ENCODE measurements at places on chromosomes 1 and 21.
A peak's percentile ranks its signal among the peaks of the same experiment; 100 is the strongest.

- DNase-seq, result no peak
Measured at GRCh38 chr1:221234791-221235190, 355.5 kb downstream of the HLX start.

DNA sequence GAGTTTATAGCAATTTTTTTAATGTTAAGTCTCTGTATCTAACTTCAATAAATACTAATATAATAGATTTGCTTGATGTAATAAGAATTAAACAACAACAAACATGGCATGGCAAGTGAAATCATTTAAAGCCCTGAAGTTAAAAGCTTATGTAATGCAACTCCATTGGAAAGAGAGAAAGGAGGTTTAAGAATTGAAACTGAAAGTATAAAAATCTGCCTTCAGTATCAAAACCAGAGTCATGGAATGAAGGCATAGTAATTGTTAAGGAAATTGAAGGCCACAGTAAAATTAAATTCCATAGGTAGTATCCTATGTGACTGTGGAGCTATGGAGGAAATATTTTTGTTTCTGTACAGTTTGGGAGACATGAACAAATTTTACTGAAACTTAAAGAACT is 55.1 kb downstream of the PRDX6 start:
- no peak for DNase-seq

GRCh38 chr21:42567214-42567555 is 53.5 kb downstream of the SLC37A1 start:
- no peak for DNase-seq

DNA sequence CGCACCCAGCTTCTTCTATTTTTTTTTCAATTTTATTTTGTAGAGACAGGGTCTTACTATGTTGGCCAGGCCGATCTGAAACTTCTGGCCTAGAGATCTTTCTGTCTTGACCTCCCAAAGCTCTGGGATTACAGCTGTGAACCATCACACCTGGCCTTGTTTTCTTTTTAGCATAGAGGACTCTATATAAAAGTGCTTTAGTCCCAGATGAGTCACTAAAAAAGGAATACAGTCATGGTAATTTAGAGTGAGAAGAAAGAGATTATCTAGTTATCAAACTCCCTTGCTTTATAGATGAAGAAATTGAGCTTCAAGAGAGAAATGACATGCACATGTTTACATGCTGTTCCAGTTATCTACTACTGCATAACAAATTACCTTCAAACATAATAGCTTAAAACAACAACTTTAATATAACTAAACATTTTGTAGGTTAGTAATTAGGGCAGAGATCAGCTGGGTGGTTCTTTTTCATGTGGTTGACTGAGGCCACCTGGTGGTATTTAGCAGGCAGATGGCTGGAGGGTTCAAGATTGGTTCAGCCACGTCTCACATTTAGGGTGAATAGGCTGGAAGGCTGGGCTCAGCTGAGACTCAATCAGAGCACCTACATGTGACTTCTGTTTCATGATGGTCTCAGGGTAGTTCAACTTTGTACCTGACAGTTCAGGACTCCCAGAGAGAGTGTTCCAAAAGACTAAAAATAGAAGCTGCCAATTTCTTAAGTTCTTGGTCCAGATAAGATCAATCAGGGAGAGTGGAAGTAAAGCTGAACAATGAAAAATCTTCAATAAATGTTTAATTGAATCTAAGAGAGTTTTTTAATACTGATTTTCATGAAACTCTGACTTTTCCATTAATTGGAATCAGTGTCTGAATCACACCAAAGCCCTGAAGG is 16.9 kb upstream of the MTF2 start:
- peak; percentile 24 for DNase-seq

DNA sequence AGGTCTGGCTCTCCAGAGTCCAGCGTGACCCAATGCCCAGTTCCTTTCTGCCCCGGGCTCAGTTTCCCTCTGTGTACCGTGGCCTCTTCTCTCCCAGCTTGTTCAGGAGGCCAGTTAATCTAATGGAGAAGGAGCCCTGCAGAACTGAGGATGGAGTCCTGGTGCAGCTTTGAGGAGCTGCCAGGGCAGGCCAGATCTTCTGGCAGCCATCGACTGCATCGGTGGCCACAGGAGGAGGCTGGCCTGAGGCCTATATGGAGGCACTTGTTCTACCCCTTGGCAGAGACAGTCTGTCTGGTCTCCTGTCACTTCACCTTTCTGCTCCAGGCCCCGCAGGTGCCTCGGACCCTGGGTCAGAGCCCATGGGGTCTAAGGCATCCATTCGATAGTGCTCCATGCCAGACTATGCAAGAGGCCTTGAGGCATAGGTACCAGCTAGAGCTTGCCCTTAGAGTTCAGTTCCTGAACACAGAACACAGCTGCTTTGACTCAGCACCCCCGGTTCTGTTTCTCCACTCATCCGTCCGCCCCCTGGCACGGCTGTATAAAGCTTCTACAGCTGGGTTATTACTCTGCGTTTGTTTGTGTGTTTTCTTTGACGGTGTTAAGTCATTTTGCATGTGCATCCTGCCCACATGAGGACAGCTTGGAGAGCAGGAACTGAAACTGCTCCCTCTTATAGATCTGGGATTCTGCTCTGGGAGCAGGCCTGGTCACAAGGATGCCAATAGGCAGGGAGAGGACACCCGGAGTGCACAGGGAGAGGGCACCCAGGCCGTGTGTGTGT is 18.5 kb upstream of the LRRN2 start:
- DNase-seq, result no peak

GRCh38 chr1:170808216-170808885 is 127.0 kb upstream of the MROH9 start:
- DNase-seq, result no peak

DNA sequence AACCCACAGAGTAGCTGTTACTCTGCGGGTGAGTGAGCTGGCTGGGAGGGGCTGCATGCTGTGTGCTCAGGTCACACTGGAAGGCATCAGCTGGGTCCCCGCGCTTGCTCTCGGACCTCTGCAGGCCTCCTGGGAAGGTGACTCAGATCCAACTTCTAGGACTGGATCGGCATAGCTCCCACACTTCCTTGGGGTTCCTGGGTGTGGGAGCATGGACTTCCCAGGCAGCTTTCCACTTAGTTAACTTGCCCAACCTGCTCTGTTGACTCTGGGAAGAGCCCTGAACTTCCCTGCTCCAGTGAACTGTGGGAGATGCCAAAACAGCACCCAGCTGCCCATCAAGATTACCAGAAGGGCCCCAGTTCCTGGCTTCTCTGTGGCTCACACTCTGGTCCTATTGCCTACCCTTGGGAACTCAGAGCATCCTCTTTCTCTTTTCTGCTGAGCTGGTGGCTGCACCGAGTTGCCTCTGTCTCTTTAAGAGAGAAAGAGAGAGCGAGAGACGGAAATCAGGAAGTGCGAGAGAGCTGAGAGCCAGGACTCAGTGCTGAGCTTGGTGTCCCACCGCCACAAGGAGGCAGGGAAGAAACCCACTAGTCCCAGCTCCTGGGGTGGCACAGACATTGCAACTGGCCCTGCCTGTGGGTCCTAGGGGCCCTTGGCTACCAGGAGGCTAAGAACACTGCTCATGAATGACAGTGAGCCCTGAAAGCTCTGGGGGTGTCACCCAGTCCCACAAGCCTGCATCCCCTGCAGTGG is at the start of gene IKBKE:
Gene IKBKE, plus strand, starts transcription at position 544 of the 759 bp plus-strand sequence. CDS start 2,752 bp downstream, outside the sequence.
- peak; percentile 42 for DNase-seq

DNA sequence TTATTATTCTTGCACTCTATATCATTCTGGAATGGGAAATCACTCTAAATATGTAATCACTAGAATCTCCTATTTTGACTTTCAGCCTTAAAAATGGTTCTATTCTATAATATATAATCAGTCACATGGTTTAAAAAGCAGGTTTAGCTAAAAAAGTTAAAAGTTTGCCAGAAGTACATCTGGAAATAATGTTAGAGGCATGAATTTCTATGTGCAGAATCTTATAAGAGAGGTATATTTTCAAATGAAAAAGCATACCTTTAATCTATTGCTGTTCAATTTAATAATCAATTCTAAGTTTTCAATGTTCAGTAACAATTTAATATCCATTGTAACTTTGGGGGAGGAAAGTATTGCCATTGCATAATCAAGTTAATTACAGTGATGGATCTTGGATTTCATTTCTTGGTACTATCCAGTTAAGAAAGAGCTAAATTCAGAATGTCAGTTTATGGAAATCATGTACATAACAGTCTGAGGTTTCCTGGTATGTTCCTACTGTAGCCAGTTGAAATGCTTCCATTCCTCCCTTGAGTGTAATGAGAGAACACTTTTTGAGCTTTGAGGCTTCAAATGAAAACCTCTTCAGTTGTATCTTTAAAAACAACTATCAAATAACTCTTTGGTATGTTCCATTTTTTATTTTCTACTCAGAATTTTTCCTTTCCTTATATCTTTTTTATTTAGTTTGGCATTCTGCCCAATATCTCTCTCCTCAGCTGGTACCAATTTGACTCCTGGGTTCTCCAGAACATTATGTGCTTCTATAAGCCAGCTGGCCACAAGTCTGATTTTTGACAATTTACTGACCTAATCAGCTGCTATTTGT is 175.7 kb upstream of the COL11A1 start:
- DNase-seq, result no peak

- no peak for DNase-seq
Measured at GRCh38 chr1:4915154-4915553, 260.7 kb downstream of the AJAP1 start.

DNA sequence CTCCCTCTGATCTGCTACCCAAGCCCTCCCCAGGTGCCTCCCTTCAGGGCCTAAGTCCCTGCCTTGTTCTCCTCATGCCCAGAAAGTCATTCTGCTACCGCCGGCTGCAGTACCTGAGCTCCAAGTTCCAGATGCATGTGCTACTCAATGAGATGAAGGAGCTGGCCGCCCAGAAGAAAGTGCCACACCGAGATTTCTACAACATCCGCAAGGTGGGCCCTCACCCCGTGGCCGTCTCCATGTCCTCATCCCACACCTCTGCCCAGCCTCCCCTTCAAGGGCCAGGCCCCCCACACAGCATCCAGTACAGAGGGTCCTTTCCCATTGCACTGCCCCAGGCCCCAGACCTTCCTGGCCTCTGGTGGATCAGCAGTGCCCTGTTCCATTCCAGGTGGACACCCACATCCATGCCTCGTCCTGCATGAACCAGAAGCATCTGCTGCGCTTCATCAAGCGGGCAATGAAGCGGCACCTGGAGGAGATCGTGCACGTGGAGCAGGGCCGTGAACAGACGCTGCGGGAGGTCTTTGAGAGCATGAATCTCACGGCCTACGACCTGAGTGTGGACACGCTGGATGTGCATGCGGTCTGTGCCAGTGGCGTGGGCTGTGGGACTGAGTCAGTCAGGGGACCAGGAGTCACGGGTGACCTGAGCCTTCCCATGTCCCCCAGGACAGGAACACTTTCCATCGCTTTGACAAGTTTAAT is 8.2 kb downstream of the AMPD2 start:
- no peak for DNase-seq

GRCh38 chr1:246170574-246171261 is 336.4 kb downstream of the SMYD3 start:
- no peak for DNase-seq

DNA sequence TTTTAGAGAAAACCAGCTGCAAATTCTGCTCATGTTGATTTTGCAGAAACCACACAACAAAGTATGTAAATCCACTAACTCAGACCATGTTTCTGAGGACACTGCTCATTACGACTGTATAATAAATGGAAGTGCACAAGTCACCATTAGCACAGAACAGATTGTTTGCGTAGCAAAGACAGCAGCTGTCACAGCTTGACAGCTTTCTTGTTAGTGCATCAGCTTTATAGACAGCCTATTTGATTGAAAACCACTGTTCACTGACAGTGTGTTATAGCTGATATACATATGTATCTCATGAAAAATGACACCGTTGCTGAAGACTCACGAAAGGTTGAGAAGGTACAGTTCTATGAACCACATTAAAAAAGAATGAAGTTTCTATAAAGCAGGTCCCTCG is 560.2 kb upstream of the ZRANB2 start:
- no peak for DNase-seq

DNA sequence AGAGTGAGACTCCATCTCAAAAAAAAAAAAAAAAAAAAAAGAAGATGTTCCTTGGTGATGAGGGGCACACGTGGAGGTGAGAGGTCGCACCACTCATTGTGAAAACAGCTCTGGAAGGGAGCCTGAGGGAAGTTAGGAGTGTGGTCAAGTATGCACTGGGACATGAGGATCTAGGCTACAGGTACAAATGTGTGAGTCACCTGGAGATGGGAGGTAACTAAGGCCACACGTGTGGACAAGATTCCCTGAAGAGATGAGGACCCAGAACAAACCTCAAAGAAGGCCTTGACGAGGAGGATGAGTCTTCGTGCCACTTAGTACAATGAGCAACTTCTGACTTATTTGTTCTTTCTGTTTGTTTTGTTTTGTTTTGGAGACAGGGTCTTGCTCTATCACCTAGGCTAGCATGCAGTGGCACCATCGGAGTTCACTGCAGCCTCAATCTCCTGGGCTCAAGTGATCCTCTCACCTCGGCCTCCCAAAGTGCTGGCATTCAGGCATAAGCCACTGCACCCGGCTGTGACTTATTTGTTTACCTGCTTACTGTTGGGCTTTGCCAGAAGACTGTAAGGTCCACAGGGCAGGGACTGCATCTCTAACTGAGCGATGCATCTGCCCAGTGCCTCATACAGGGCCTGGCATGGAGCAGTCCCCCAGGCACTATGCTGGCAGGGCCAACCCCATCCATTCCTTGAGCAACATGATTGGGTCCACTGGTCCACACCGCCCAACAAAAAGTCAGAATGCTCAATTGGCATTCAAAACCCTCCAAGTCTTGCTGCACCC is 6.4 kb downstream of the ASAP3 start:
- DNase-seq, result no peak

DNA sequence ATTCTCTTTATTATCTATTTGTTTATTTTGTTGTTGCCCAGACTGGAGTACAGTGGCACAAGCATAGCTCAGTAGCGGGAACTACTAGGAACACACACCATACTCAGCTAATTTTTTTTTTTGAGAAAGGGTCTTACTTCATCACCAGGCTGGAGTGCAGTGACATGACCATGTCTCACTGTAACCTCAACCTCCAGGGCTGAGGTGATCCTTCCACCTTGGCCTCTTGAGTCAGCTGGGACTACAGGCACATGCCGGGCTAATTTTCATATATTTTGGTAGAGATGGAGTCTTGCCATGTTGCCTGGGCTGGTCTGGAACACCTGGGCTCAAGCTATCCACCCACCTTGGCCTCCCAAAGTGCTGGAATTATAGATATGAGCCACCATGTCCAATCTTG is 5.3 kb upstream of the TXNIP start:
- DNase-seq, result no peak

- no peak for DNase-seq
Measured at GRCh38 chr1:3501437-3501836, 47.0 kb downstream of the ARHGEF16 start.

GRCh38 chr1:54980528-54981241 is at the start of gene TMEM61:
Gene TMEM61 (plus strand): TSS chr1:54980628. CDS start chr1:54981066, 438 bp downstream.
- no peak for DNase-seq

DNA sequence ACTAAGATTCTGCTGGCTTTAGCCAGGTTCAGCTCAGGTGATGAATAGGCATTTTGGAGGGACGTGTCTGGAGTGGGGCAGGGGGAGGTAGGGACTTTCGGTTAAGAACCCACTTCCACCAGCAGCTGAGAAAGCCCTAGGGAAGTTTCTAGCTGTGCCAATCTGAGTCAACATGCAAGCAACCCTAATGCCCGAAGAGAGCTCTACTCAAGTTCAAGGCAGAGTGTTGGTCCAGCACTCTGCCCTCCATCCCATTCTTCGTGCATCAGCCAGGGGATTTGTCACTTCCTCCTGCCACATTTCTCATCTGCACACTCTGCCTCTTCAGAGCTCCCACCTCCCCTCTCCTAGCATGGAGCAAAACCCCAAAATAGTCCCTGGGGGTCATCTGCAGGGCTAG is 208.8 kb downstream of the HIVEP3 start:
- no peak for DNase-seq

- DNase-seq, result no peak
Measured at GRCh38 chr1:162361349-162361748, 15.3 kb downstream of the SPATA46 start.

- DNase-seq, result no peak
Measured at GRCh38 chr1:234571702-234572101, 38.3 kb downstream of the IRF2BP2 start.

GRCh38 chr1:52741259-52741658 is 15.0 kb downstream of the ZYG11B start:
- no peak for DNase-seq

Measured in activated naive CD4-positive, alpha-beta T cell treated with anti-CD3 and anti-CD28 coated beads, Interleukin-2, amount 50 U/mL, for 16 hours (primary cell).